ENCODE measurements at places on chromosomes 1 and 21. TPM values are rescaled to one million over a fixed set of nuclear protein-coding genes. Genes with fewer than 3 reads are reported as not detected.

DNA sequence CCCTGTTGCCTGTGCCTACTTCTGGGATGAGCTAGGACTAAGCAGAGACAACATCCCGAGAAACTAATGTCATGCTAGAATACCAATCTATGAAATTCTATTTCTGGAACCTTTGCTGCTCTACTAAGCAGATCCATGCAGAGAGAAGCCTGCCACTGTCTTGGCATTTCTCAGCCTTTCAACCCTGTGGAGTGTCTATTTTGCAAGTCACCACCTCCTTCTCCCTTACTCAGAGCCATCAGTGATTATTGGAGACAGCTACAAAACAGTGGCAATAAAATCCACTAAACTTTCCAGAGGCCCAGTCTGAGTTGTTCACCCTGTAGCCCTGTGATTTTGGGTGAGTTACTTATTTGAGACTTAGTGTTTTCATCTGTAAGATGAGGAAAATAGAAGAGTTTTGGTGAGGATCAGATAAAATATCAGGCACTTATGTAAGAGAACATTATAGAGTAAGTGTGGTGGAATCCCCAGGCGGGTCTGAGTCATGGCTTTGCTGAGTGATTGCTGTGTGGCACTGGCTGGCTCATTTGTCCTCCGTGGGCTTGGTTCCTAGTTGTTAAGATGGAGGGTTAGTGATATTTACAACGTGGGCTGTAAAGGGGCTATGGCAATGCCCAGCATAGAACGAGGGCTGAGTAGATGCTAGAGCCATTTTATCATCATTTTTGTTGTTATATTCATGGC is 61.1 kb downstream of the FMN2 start:
- H3K36me3 ChIP-seq: no peaks in the 10 kb centered on the region
- H3K4me3 ChIP-seq: no peak overlapping the region
- H3K27me3 ChIP-seq: peaks cover 2% of the 10 kb centered on the region
- H3K27ac ChIP-seq: no peak overlapping the region
- DNase-seq: no peak

Gene TCP10L
- total RNA-seq: 3.0 TPM

- H3K4me1 ChIP-seq: no peaks in the 10 kb centered on the region
- no peak overlapping the region for H3K27ac ChIP-seq
- peaks cover 5% of the 10 kb centered on the region for H3K36me3 ChIP-seq
- no peak overlapping the region for H3K4me3 ChIP-seq
- no peaks in the 10 kb centered on the region for H3K27me3 ChIP-seq
Measured at GRCh38 chr1:51313268-51313852, 17.0 kb downstream of the TTC39A start.

DNA sequence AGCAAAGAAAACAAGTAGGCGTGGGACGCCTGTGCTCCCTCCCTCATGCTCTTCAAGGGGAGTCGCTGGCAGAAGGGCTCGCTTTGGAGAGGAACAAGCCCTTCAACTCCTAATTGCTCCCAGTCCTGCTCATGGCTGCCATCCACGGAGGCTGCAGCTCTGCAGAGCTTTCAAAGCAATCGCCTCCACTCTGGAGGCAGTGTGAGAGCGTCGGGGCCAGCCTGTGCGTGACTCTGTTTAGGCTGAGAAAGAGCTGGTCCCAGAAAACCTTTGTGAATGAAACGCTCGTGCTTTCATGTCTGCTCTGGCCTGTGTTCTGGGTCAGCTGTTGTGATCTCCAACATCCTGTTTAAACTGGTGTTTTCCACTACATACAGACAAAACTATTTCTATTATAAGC is 23.9 kb upstream of the RUNX1 start:
- no peaks in the 10 kb centered on the region for H3K4me1 ChIP-seq
- no peaks in the 10 kb centered on the region for H3K36me3 ChIP-seq
- no peak overlapping the region for H3K4me3 ChIP-seq
- DNase-seq: peak; percentile 37
- peak overlapping the region; percentile 52 for H3K27ac ChIP-seq

Gene GPATCH2
- 7.0 TPM for total RNA-seq

DNA sequence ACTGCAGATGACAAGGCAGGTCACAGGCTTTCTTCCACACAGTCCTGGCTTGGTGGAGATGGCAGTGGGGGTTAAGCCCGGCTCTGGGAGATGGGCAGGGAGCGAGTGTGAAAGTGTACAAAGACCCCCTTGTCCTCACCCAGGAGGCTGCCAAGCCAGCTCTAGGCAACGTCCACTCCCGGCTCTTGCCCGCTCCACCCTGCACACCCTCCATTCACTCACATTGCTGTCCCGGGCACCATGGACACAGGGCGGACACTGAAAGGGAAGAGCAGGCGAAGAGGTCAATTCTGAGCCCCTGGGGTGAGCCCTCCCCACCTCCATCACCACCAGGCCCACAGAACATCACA is 8.9 kb downstream of the COL16A1 start:
- no peak for DNase-seq
- H3K27me3 ChIP-seq: no peaks in the 10 kb centered on the region
- H3K4me1 ChIP-seq: peaks cover 7% of the 10 kb centered on the region
- H3K36me3 ChIP-seq: no peaks in the 10 kb centered on the region
- no peak overlapping the region for H3K4me3 ChIP-seq

Gene HLX
- total RNA-seq: 3.5 TPM

DNA sequence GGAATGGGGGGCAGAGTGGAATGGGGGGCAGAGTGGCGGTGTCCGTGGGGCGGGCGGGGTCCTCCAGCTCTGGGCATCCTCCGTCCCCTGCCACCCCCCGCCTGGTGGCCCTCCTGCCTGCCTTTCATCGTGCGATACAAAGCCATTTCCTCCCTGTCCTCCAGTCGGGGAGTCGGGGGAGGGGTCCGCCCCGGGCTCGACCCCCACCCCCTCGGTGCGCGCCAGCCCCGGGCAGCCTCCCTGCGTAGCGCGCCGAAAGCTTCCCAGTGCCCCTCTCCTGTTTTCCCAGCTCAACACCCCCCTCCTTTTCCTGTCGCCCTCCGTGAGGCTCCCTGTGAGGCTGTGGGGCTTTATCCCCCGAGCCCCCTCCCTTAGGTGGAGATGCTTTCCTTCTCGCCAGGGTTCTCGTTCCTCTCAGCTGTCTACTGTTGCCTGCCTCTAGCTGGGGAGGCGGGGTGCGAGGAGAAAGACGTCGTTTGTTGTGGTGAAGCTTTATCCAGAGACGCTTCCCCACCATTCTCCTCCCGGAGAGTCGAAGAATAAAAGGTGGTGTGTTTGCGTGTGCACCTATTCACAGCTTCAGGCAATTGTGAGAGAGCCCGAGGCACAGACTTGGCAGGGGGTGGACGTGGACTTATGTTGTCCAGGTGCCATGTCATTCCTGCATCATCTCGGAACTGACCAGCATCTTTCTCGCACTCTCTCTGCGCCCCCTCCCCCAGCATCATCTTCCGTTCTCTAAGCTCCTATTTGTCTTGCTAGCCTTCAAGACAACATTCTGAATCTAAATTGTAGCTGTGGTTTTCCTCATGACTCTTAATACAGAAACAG is 848 bp downstream of the DNM3 start:
- peak overlapping the region; percentile 75 for H3K27ac ChIP-seq
- DNase-seq: no peak
- H3K4me3 ChIP-seq: peak overlapping the region; percentile 86
- peaks cover 16% of the 10 kb centered on the region for H3K4me1 ChIP-seq

DNA sequence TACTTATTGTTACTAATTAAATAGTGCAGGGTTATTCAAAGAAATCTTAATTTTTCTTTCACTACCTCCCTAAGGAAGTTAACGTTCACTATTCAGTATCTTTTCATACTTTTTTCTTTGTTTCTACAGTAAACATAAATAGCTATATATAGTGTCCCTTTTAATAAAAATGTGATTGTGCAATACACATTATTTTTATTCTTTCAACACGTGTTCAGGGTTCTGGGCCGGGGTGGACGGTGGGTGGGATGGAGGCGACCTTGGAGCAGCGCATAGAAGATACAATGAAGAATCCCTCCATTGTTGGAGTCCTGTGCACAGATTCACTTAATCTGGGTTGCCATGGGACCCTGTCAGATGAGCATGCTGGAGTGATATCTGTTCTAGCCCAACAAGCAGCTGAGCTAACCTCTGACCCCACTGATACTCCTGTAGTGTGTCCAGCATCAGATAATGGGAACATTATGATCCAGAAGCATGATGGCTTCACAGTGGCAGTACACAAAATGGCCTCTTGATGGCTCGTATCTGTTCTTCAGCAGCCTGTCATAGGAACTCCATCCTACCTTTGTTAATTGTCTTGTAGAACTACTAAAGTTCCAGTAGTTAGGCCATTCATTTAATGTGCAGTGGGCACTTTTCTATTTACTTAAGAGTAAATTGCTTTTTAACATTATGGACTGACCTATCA is 155.9 kb upstream of the L1TD1 start:
- peaks cover 34% of the 10 kb centered on the region for H3K4me1 ChIP-seq
- H3K4me3 ChIP-seq: no peak overlapping the region
- H3K27me3 ChIP-seq: no peaks in the 10 kb centered on the region
- DNase-seq: no peak

- H3K4me3 ChIP-seq: no peak overlapping the region
- no peaks in the 10 kb centered on the region for H3K27me3 ChIP-seq
- H3K27ac ChIP-seq: no peak overlapping the region
Measured at GRCh38 chr1:213231795-213232231, 180.8 kb downstream of the RPS6KC1 start.

DNA sequence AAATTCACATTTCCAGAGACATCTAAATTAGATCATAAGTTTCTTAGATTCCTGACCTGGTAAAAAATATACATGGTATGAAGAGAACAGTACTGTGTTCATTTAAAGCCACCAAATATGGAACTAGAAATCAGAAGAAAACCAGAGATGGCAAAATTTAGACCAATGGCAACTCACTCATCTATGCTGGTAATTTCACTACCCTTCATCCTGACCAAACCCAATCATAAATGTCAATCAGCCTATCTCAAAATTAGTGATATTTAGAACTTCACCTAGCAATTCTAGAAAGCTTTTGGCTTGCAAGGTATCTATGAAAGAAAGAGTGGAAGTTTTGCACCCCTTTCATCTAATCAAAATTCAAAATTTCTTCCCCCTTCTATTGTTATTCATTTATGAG is 107.7 kb downstream of the NIBAN1 start:
- no peak overlapping the region for H3K4me3 ChIP-seq
- H3K4me1 ChIP-seq: peaks cover 60% of the 10 kb centered on the region
- no peaks in the 10 kb centered on the region for H3K36me3 ChIP-seq
- no peak for DNase-seq
- H3K27ac ChIP-seq: peak overlapping the region; percentile 40

DNA sequence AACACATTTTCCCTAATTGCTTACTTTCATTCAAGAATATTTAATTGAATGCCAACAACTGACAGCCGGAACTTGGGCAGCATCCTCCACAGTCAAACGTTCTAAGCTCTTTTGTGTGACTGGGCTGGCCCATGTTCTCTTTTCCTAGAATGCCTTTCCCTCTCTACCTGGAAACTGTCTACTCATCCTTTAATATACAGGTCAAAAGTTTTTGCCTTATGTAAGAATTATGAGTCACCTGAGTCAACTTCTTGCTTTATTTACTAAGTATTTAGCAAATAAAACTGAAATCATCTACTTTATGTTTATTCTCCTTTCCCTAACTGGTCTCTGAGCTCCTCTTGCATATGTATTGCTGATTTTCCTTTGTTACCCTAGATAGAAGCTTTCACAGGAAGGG is 172.2 kb downstream of the CHRM3 start:
- no peaks in the 10 kb centered on the region for H3K4me1 ChIP-seq
- no peaks in the 10 kb centered on the region for H3K36me3 ChIP-seq
- no peak overlapping the region for H3K27ac ChIP-seq
- H3K4me3 ChIP-seq: no peak overlapping the region
- H3K27me3 ChIP-seq: no peaks in the 10 kb centered on the region
- DNase-seq: no peak

Gene IFNLR1
- total RNA-seq: 2.0 TPM

- H3K27ac ChIP-seq: no peak overlapping the region
- no peaks in the 10 kb centered on the region for H3K4me1 ChIP-seq
- H3K36me3 ChIP-seq: peaks cover 75% of the 10 kb centered on the region
- no peaks in the 10 kb centered on the region for H3K27me3 ChIP-seq
Measured at GRCh38 chr1:40078512-40079333, 18.3 kb downstream of the PPT1 start.

- H3K4me1 ChIP-seq: peaks cover 78% of the 10 kb centered on the region
- H3K36me3 ChIP-seq: no peaks in the 10 kb centered on the region
- no peaks in the 10 kb centered on the region for H3K27me3 ChIP-seq
- DNase-seq: no peak
Measured at GRCh38 chr1:237084341-237085077, 42.5 kb downstream of the RYR2 start.

- DNase-seq: no peak
- no peaks in the 10 kb centered on the region for H3K27me3 ChIP-seq
- no peak overlapping the region for H3K4me3 ChIP-seq
- peak overlapping the region; percentile 56 for H3K27ac ChIP-seq
- H3K4me1 ChIP-seq: peaks cover 41% of the 10 kb centered on the region
- H3K36me3 ChIP-seq: no peaks in the 10 kb centered on the region
Measured at GRCh38 chr1:151961833-151962232, 31.8 kb downstream of the S100A10 start.

All from left ventricle myocardium inferior (tissue), 1 donor.